Stimulated activated CD4-positive, alpha-beta T cell treated with anti-CD3 and anti-CD28 coated beads, TNF-alpha, amount 100 ng/mL, for 24 hours (primary cell): ENCODE measurements at places on chromosomes 5 and 9.

- DNase-seq, result no peak
These were observed 218.5 kb downstream of the PLK2 start for GRCh38 chr5:58241389-58241788.

DNA sequence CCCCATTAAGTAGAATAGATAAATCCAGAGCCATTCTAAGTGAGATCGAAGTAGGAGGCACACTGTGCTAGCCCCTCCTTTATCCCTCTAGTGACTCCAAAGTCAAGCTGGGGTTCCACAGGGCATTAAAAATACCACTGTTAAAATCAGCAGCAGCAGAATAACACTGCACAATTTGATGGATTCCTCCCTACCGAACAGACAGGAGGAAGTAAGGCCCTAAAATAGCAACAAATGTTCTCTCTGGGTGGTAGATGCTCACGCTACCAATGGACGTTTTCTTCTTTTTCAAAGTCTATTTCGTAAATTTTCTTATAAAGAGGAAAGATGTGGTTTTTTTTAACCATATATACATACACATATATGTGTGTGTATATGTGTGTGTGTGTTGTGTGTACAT is 54.4 kb downstream of the FBXW11 start:
- no peak for DNase-seq

DNA sequence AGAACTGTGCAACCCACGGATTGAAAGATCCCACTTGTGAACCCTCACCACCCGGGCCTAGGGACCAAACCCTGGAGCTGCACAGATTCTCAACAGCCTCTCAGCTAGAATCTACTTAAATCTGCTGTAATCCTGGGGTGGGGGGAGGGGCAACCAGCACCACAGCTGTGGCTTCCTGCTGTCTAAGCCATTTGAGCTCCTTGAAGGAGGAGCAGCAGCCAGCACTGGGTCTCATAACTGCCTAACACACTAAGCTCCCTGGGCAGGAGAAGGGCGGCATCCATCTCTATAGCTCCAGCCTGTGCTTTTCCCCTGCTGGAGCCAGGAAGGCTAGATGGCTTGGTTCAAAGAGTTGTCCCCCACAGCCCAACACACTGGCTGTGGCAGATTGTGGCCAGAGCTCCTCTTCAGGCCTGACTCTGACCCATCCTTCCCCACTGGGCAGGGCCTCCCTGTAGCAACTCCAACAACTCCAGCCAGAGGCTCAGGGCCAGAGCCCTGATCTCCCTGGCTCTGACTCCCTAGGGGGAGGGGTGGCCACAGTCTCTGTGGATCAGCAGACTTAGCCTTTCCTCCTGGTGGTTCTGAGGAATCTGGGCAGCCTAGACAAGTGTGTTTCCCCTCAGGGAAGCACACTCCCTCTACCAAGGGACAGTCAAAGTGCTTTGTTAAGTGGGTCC is 72.0 kb upstream of the C9orf72 start:
- DNase-seq, result no peak

GRCh38 chr9:133836818-133837217 is 98.7 kb upstream of the SARDH start:
- no peak for DNase-seq

- no peak for DNase-seq
These were observed 11.6 kb upstream of the SLC6A7 start for GRCh38 chr5:150178262-150178661.

DNA sequence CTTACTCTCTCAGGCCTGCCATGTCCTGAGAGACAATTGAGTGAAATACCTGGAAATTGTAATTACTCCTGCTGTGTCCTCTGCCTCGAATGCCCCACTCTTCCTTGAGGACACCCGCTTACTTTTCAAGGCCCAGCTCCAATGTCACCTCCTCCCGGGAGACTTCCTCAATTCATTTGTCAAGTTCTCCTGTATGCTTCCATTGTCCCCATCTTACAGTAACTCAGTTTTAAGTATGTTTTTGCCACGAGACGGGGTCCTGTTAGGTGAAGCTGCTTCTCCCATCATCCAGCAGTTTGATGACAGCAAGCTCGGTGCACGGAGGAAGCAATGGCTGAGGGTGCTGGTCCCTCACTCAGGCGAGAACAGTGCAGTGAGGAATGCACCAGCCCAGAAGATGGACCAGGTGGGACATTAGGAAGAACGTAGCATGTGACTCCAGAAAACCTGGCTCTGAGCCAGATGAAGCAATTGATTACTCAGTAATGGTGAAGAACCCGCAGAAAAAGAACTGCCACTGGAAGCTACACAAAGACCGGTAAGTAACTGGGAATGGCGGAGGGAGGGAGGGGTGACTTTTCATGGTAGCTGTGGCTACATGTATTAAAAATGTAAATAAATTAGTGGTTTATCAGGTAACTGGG is 274.8 kb downstream of the DENND1A start:
- DNase-seq, result no peak

DNA sequence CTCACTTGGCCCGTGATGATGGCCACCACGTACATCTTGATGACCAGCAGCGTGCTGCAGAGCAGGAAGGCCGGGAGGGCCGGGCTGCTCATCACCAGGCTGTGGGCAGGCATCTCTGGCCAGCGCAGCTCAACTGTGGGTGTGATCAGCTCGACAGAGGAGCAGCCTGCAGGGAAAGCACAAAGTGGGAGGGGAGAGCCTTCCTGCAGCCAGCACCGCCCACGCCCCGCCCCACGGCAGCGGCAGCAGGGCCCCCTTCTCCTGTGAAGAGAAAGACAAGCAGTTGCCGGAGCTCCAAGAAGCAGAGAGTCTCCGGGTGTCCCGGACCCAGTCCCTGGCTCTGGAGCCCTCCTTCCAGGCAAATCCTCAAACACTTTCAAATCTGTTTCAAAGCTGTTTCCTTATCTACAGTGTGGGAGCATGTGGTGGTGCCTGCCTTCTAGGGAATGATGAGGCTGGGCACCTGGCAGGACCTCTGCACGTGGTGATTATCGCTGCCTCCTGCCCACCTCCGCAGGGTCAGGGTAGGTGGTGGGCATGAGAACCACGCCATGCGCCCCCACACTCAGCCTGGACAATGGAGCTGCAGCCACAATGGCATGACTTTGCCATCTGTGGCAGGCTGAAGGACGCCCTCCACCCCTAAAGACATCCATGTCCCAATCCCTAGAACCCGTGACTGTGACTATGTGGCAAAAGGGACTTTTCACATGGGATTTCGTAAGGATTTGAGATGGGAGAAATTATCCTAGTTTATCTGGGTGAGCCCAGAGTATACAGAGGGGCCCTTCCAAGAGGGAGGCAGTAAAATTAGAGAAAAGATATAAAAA is at the start of gene PTGES:
Gene PTGES, minus strand, starts transcription at position 143 of the 830 bp plus-strand sequence. Its CDS starts 30 bp downstream, at position 113.
- peak; percentile 62 for DNase-seq

DNA sequence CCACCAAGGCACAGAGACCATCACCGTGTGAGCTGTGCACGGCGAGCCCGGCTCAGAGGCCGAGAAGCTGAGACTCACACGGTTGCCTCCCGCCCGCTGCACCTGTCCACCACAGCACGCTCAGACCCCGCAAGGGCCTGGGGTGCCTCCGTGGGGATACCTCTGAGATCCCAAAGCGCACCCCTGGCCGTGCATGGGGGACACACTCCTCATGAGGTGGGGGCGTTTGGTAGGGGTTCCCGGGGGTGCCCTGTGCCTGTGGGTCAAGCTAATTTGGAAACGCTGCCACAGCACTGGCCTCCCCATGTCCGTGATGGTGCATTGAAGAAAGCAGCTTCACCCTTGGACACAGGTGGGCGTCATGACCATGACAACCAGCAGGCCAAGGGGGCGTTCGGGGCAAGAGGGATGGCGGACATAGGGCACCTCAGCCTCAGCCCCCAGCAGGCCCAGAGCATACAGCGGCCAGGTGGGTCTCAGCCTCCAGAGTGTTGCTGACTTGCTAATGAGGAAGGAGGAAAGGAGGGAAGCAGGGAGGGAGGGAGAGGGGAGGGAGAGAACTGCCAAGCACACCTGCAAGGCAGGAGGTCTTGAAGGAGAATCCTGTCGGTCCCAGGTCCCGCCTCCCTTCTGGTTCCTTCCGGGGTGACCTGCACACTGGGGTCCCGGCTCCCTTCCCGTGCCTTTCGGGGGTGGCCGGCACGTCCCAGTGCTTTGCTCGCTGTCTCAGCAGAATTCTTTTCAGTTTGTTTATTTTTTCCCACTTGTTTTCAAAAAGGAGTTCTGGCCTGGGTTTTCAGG is 34.7 kb downstream of the GLT6D1 start:
- no peak for DNase-seq

DNA sequence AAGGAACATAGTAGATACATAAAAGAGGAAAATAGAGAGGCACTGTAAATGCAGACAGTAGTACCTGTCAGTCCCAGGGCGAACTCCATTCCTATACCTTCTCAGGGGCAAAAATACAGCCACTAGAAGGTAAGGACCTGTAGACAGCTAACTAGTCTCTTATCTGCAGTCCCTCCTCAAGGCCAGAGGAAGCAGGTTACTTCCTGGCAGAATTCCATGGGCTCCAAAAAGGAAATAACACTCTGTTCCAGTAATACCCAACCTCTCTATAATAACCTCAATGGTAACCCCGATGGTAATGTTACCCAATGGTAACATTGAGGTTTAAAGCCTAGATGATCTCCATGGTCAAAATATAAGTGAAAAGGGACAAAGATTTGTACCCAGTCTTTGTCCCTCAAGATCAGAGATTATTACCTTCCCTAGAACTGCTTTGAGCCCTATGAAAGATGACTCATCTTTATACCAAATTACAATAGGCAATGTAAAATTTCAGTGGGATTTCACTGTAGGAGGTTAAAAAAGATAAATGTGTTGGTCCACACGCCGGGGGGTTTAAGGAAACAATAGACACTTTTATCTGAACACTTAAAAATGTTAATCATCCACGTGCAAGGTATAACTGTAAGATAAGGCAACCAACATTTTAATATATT is 113.0 kb downstream of the DENND1A start:
- DNase-seq, result no peak

- DNase-seq, result no peak
These were observed 10.1 kb downstream of the TXN start for GRCh38 chr9:110246214-110246613.

DNA sequence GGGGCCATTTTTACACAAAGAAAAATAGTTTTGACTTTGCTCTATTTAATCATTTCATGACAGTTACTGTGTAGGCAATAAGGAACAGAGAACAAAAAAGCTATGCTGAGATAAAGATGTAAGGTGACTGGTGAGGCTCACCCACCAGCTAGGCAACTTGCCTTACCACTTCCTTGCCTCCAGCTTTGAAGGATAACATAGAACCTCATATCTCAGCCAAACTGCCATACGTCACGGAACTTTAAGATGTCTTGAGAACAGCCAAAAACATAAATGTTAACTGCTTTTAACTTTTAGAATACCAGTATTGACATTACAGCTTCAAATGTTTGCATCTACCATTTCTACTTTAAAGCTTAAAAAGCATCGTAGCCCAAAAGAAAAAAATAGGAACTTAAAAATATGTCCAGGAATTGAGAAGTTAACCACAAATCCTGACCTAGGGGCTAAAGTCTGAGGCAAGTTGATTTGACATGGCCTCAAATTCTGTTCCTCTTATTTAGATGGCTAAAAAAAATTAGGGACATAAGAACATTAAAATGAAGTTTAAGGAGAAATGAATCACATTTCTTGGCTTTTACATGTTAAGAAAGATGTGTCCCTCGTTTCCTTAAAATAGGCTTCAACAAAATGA is 7.7 kb upstream of the GCNT4 start:
- peak; percentile 22 for DNase-seq

DNA sequence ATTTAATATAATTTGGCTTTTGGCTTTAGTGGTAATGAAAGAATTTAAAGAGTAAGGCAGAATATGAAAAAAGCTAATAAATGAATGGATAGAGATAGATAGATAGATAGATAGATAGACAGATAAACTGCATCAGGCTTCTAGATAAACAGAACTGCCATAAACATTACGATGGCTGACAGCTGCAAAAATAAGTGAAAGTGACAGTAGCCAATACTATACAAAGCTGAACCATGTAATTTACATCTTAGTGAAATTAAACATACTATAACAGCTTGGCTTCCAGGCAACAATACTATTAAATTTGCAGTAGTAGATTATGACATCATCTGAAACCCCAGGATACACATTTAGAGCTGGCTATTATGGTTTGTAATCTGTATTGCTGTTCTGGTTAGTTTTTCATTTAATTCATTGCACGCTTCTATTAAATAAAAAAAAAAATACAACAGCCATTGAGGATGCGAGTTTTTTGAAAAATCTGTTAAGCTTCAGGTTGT is 1354.8 kb downstream of the PTPRD start:
- no peak for DNase-seq

DNA sequence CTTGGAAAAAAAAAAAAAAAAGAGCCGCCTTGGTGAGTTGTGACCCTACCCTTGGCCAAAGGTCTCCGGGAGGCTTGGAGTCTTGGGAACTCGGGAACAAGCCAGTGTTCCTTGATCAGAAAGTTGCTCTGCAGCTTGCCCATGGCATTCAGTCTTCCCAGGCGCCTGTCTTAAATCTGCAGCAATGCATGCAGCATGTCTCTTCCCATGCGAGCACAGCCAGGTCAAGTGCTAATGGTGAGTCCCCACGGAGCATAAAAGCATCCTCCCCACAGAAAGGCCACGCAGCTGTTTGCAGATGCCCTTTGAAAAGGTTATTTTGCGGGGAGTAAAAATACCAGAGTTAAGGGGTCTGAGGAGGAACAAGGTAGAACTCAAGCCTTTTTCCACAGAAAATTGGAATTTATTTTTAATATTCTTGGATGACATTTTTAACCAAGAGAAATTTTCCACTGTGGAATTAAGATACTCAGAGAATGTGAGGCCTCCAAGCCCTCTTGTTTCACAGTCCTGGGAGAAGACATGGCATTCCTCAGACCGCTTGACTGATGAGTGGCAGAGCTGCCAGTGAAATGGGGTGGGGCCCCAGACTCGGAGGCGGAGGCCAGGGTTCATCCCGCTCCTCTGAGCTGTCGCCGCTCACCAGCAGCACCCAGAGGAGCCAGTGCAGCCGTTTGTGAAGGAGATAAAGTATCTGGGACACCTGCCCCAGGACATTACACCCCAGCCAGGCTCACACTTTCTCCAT is 81.6 kb downstream of the CYFIP2 start:
- DNase-seq, result no peak

DNA sequence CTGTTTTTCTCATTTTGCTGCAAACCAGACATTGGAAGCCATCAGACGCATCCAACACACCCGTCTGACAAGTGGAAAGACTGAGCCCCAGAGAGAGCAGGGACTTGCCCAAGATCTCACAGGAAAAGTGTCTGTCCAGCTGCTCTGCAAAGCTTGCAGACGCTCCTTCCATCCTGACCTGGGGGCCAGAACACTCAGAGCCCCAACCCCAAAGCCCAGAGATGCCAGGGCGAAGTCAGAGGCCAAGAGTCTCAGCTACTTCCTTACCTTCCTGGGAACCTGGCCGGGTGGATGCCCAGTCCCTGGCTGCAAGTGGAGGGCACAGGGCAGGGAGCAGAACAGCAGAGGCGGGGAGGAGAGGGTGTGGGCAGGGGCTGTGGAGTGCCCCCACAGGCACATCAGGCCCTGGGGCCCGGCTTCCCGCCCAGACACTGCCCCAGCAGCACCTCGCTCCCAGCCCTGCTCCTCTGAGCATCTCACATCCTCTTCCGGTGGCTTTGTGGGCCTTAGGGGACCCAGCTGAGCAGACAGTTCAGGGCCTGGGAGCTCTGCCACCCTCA is 9.7 kb upstream of the RALGDS start:
- no peak for DNase-seq
